ENCODE measurements at places on chromosomes 2 and 18. TPM values are rescaled to one million over a fixed set of nuclear protein-coding genes. Genes with fewer than 3 reads are reported as not detected.

GRCh38 chr2:53827398-53828175, 32.2 kb downstream of the GPR75 start:
- no peak for DNase-seq

DNA sequence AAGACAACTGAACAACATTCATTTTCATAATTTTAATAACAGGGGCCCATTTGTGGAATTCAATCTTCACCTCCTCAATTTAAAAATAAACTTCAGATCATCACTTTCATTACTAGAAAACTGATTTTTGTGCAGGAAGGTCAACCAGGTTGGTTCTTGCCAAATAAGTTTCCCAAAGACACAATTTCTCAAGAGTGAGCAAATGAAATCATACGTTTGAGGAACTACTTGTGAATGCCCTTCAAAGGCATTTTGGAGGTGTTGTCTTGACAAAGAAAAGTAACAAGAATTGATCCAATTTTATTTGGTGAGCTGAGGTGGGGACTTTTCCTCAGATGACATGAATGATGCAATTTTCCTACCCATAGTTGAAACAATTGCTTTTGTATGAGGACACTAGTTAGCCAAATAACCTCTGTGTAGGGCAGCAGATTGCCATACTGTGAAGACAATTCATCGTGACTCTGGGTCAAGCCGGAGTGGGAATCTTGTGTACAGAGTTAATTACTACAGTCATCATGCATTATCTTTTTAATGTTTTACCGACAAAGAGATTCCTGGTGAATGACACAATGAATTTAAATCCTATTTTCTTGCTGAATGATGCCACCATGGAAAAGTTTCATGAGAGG, 121.8 kb downstream of the TGFA start:
- DNase-seq, result no peak

GRCh38 chr18:42437646-42438045, 482.6 kb downstream of the PIK3C3 start:
- no peak for DNase-seq

DNA sequence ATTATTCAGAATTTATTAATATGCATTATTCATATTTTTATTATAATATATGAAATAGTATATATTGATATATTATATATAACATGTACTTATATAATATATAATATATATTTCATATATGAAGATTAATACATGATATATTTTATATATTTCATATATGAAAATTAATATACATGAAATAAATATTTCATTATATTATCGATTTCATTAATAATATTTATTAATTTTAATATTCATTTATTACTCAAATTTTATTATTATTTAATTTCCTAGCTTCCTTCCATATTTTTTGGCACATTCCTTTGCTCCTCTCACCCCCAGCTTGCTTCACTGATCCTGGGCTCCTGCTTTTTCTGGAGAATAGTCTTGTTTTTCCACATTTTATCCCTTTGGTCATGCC, 29.7 kb downstream of the CD8B2 start:
- DNase-seq, result no peak

DNA sequence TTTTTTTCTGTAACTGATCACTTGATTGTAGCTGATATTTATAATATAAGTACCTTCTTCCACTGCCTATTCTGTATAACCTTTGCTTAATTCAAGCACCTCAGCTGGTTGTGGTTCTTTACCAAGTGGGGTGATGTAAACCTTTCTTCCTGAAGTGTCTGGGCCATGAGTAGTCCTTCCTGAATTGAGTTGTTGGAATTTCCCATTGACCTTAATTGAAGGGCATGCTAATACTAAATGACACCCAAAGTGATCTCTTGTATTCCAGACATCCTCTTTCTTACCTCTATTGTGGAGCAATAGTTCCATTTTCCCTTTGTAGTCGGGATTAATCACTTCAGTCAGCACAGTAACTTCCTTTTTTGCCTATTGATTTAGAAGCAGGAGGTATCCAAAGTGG, 1496.8 kb upstream of the CELF4 start:
- no peak for DNase-seq

DNA sequence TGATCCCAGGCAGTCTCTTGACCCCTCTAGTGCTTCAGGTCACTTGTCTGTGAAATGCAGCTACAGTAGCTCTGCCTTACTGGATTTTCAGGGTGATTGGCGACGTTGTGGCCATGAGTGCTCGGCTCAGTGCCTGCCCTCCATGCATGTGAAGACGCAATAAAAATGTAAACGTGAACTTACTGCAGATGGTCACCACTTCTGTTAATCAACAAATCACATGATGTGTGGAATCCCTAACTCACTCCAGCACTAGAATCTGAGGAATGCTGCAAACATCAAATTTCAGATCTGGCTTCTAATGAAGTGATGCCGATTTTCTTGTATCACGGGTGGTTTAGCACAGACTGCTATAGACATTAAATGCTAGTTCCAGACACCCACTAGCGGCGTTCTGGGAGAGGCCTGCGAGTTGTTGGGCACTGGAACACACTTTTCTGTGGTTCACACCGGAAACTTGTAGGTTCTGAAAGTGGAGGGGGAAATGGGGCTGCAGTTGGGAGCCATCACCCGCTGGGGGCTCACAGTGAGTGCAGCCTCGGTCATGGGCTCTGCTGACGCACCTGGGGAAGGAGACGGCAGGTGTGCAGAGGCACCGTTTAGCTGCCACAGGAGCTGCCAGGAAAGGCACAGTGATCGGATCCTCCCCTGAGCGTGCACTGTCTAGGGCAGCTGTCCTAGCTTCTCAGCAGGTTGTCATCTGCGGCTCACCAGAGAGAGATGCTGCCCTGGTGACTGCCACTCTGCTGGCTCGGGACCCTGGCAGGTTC, 6.5 kb downstream of the CNDP1 start:
- DNase-seq, result no peak

GRCh38 chr2:51789918-51790317, 758.0 kb upstream of the NRXN1 start:
- no peak for DNase-seq

DNA sequence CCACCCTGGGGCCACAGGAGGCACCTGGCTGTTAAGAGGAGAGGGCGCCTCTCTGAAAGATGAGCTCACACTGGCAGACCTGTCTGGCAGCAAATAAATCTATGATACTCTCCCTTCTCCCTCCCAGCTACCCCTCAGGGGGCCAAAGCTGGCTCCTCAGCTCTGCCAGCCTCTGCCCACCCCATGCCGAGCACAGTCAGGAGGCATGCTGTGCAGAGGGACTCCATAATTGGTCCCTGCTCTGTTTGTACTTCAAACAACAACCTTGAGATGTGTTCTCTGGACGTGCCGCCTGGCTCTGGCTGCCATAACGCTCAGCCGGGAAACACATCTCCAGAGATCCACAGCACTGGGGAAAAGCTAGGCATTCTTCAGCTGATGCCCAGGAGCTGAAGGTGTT, 126.7 kb downstream of the GALNT14 start:
- DNase-seq, result no peak

- DNase-seq, result no peak
Measured at GRCh38 chr18:55444536-55444935, 143.5 kb downstream of the TCF4 start.

DNA sequence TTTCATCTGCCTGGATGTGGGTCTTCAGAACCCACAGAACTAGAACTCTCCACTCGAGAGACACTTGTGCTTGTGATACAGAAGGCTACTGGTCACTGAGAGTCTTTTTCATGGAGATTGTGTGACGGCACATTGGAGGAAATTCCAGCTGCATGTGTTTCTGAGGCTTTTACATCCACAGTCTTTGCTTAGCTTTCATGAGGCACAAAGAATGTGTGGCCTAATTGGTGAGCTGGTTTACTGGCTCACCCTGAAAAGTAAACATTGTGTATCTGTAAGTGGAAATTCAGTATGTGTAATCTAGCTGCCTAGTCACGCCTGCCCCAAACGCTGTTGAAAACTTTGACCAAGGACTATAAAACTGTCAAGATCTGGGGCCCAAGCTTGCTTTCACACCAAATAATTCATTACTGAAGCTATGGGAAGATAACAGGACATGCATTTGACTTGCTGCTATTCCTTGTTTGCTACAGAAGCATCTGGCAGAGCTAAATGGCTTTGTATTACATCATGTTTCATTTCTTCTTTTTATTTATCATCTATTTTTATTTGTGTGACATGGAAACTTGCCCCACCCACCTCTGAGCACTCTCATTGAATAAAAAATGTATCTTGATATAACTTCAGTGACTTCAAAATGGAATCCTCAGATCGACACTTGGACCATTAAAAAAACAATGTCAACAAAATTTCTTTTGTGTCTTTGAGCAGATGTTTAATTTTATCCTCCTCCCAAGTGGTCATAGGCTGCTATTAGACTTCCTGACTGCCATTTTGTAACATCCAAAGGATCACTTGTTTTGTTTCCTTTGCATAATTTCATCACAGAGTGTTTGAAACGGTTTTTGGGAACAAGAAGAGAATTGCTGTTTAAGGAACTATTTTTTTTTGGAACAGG, 80.2 kb downstream of the EFEMP1 start:
- no peak for DNase-seq

DNA sequence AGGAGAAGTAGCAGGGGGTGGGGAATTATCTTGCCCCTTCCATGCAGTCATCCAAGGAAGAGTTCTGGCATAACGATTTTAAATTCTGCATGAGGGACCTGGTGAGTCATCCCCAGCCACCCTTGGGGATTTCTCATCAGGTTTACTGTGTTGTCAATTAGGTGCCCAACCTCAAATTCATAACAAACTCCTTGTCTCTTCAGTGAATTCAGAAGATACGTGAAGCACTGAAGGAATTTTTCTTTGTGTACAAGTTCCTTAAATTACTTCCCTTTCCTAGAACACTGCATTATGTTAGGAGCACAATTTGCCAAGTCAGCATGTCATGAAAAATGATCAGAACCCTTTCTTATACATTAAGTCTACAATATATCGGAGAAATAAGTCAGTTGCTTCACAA, 70.8 kb upstream of the NOSTRIN start:
- no peak for DNase-seq

ANKRD29 gene
- 6.4 TPM for total RNA-seq

SLC19A3 gene
- 8.1 TPM for total RNA-seq

RAB31 gene
- total RNA-seq, result 5.8 TPM

QPCT gene
- total RNA-seq, result 36.7 TPM

DPP4 gene
- 3.6 TPM for total RNA-seq
